Coronary artery (tissue), 2 donors: ENCODE measurements at places on chromosomes 5 and 9.

DNA sequence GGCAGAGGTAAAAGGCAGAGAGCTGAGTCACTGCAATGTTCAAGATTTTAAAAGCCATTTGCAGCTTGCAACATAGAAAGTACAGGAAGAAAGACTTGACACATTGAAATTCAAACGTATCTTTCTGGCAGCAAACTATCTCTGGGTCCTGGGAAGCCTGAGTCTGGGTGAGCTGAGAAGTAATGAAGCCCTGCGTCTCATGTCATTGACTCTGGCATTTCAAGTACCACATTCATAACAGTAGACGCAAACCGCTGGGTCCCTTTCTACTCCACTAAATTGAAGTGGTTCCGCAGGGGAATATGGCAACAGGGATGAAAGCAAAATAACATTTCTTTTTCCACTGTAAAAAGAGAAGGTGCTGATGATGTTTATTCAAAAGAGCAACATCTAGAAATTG, 694.3 kb downstream of the BRINP1 start:
- DNase-seq: no peak

DNA sequence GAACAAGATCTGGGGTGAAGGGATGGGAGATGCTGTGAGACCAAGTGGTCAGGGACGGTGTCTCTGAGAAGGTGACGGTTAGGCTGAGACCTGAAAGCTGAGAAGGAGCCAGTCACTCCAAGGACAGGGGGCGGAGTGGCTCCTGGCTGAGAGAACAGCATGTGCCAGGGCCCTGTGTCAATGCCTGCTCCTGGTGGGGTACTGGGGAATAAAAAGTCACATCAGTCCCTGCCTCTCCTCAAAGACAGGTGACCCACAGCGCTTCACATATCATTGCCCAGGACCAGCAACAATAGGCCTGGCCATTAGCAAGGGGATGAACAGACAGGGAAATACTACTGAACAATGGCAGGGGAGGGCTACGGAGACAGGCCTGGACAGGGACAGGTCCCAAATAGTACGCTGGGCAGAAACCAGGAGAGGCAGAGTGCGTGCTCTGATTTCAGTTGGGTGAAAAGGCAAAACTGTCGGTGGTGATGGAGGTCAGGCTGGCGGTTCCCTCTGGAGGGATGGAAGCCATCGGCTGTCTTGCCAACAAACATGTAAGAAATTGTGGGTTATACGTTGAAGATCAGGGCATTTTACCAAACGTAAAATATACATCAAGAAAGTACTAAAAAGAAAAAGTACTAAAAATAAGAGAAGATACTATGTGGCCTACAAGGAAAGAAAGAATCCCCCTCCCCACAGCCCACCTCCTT, 64.3 kb downstream of the C9orf50 start:
- no peak for DNase-seq

GRCh38 chr5:124908581-124909451, 162.4 kb upstream of the ZNF608 start:
- no peak for DNase-seq

DNA sequence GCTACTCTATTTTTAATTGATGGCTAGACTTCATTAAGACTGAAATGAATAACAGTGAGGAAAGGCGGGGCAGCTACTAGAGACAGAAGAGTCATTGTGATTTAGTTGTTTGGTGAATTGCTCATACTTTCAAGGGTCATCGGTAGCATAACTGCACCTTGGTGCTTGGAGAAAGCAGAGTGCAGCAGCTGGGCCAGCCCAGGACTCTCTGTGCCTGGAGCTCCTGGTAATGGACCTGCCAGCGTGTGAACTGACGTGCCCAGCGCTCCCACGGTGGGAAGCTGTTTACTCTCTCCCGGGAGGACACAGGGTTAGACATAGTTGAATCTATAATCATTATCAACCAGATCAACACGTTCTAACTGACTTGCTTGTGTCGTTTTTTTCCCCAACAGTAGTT, 42.9 kb downstream of the LURAP1L start:
- DNase-seq: no peak

- DNase-seq: no peak
These were observed 188.5 kb downstream of the PAPPA start for GRCh38 chr9:116342061-116342460.

- DNase-seq: no peak
These were observed 71.5 kb downstream of the DAP start for GRCh38 chr5:10689391-10690081.

- no peak for DNase-seq
These were observed 824 bp downstream of the TMEM245 start for GRCh38 chr9:109118808-109119438.

DNA sequence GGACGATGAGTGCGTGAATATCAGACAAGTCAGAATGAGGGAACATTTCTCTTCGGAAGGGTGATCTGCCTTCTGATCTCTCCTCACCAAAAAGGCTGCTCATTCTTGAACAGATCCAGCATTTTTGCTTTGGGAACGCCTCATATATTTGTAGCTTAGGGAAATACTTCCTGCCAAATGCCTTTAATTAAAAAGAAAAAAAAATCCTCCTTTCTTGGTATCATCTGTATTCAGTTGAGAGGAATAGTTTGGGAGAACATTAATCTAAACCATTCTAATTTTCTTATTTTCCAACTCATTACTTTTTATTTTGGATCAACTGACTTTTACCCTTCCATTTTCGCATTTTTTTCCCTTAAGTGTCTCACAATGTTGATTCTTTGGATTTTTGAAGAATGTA, 163.4 kb downstream of the SNX18 start:
- DNase-seq: no peak

GRCh38 chr9:136310273-136311030, 6.6 kb upstream of the CCDC187 start:
- no peak for DNase-seq

- DNase-seq: no peak
These were observed 70.3 kb downstream of the DAPK1 start for GRCh38 chr9:87567983-87568382.

DNA sequence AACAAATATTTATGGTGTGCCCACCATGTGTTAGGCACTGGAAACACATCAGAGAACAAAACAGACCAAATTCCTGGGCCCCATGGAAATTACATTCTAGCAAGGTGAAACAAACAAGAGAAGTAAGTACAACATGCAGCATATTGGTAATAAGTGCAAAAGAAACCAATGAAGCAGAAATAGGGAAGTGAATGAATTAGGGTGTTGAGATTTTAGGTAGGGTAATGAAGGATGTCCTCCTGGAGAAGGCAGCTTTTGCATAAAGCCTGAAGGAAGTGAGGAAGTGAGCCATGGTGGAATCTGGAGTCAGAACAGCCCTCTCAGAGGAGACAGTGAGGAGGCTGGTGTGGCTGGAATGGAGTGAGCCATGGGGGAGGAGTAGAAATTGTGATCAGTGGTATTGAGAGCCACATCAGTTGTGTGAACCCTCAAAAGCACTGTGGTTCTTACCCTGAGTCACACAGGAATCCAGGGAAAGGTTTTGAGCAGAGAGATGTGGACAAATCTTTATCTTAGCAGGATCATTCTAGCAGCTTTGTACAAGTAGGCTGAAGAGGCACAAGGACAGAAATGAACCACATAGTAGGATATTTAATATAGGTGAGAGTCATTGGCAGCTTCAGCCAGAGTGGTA, 52.7 kb upstream of the ARL15 start:
- DNase-seq: no peak

DNA sequence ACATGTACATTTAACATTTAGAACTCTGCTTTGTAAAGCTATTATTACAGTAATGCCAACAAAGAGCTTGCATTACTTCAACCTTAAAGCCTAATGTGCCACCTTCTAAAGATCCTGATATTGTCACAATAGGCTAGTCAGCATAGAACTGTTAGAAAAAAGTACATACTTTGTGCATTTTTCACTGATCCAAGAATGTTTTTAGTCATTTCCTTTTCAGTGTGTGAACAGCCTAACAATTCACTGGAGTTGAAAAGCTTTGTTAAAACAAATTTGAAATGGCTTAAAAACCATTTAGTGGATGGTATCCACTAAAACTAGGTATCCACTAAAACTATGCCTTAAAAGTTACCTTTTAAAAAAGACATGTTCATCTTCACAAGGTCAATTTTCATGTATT, 4.5 kb downstream of the RPS6 start:
- DNase-seq: no peak

DNA sequence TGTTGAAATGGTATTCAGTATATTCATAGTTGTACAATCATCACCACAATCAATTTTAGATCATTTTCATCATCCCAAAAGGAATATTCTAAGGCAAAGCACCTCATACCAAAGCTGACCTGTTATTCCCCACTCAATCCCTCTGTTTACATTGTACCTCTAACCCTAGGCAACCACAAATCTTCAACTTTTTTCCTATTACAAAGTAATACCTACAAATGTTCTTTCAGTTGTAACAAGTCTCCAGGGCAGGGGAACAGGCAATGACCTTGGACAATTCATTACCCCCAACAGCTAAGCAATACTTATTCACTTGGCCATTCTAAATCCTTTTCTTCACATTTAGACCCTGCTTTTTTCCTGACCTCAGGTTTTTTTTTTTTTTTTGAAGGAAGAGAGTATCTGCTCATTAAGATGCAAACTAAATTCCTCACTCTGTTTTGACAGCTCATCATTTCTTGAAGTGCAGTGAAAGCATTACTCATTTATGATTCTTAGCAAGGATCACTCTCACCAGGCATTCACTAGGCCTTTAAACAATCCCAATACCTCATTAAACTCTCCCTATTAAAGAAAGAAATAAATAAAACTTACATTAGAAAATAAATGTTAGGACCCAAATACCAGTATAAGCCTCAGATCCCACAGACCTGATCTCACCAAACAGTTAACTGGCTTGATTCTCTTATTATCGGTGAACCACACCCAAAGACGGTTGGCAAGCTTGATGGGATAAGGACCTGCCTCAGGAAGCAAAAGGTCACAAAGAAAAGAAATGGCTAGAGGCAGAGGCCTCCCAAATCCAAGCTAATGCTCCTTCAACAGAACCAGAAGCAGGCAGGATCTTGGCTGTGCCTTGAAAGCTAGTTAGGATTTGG, 15.3 kb downstream of the MTMR12 start:
- DNase-seq: no peak

- DNase-seq: no peak
These were observed 36.5 kb upstream of the EGFL7 start for GRCh38 chr9:136626066-136626725.

GRCh38 chr5:125823572-125823971, 599.6 kb upstream of the GRAMD2B start:
- DNase-seq: no peak

- no peak for DNase-seq
These were observed 63.9 kb downstream of the MAMDC2 start for GRCh38 chr9:70107558-70107957.

DNA sequence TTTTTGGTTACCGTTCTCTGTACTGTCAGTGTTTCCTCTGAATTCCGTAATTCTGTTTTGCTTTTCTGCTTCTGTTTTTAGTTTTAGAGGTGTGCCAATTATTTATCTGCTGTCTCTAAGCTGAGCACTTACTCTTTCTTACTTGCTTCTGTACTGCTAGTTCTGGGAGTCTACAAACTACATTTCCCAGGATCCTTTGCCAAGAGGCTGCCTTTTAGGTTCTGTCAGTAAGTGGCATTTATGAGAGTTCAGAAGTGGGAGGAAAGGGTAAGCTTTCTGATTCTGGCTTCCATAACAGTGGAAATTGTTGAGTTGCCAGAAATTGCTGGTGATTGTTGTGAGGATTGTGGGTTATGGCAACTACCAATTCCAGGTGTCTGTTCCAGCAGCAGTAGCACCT, 102.4 kb downstream of the OSTF1 start:
- DNase-seq: no peak

GRCh38 chr5:79173626-79174025, 62.0 kb downstream of the BHMT start:
- no peak for DNase-seq

DNA sequence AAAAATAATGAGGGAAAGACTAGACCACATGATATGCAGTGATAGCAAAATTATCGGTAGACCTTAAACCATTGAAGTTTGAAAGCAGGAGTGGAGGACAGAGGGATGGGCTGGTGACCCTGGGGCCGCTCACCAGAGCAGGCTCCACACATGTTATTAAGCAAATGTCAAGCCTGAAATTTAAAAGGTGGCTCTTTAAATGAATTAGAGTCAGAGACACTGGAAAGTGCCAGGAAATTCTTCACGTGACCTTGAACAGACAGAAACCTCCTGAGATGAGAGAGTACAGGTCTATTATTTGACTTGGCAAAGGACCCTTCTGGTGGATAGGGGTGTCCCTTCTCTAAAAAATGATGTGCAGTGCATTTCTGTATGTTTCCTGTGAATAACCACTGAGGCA, 111.0 kb upstream of the CPEB4 start:
- no peak for DNase-seq

- no peak for DNase-seq
These were observed 1.0 kb downstream of the RIOK2 start for GRCh38 chr5:97181856-97182545.
